ENCODE measurements at places on chromosomes 6 and 20. TPM values are rescaled to one million over a fixed set of nuclear protein-coding genes. Genes with fewer than 3 reads are reported as not detected.
A peak's percentile ranks its signal among the peaks of the same experiment; 100 is the strongest.

PACSIN1 gene
- total RNA-seq, result not detected

- no peak for DNase-seq
These were observed 76.0 kb upstream of the NNAT start for GRCh38 chr20:37445041-37445440.

NR2E1 gene
- total RNA-seq, result not detected

DNA sequence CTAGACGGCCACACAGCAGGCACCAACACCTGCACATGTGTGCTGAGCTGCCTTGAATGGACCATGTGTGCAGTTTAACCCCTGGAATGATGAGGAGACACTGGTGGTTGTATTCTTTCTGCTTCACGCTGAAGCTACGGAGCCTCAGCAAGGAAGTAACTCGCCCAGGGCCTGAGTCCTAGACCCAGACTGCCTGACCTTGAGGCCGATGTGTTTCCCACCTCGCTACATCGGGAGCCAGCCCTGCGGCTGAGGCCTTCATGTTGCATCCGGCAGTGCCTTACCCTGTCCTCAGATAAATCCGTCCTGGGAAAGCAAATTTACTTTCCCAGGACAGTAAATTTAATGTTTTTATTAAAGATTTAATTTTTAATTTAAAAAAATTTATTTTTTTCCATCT lies 110.0 kb upstream of the MTHFD1L start:
- no peak for DNase-seq

HSPA1L gene
- total RNA-seq, result 2.0 TPM

CNKSR3 gene
- 23.0 TPM for total RNA-seq

- DNase-seq, result no peak
These were observed 24.0 kb downstream of the SLC2A12 start for GRCh38 chr6:134028438-134028837.

TAGAP gene
- not detected for total RNA-seq

DNA sequence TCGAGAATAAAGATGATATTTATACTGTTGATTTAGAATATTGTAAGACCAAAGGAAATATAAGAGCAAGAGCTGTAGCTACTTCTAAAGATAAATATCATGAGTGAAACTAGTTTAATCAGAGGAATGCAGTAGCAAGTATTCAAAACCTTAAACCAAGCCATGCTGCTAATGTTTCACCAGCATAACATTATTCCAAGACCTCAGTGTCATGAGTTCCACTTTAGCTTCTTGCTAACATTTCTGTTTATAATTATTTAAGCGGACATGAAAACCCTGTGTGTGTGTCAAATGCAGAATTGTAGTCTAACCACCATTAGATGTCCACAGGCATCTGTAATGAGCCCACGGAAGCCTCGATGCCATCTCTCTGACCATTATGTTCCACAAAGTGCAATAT lies 752.6 kb upstream of the MARCKS start:
- DNase-seq, result no peak

SLC17A3 gene
- total RNA-seq, result 29.5 TPM

DNA sequence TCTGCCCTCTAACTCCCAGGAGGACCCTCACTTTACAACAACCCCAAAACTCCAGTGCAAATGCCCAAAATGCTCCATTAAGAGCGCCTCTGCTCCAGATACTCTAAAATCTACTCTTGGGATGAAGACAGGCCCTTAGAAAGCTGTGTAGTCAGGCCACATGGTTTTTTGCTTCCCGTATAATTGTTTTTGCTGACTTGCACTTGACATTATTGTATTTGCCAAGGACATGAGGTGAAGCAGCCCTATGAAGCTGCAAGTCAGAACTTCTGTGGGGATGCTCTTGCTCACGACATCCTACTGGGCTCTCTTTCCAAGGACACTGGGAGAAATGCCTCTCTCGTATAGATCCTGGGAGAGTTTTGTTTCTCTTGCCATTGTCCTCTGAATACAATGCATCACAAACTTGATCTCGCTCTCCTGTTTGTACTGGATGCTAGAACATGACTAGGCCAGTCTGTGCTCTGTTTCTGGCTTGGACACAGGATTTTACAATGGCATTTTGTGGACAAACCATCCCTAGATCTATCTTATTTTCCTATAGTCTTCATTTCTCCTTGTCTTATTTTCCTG lies 177.2 kb upstream of the DTNBP1 start:
- no peak for DNase-seq

PHACTR1 gene
- total RNA-seq, result not detected

HSPA12B gene
- total RNA-seq, result not detected

GRCh38 chr6:66735106-66735890 lies 1028.3 kb upstream of the EYS start:
- no peak for DNase-seq

DNA sequence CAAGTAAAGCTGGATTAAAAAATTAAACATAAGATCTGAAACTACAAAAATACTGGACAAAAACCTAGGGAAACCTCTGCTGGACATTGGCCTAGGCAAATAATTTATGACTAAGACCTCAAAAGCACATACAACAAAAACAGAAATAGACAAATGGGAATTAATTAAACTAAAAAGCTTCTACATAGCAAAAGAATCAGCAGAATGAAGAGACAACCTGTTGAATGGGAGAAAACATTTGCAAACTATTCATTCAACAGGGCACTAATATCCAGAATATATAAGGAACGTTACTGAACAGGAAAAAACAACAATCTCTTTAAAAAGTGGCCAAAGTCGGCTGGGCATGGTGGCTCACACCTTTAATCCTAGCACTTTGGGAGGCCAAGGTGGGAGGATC lies 6.8 kb upstream of the GINM1 start:
- DNase-seq, result no peak

DNA sequence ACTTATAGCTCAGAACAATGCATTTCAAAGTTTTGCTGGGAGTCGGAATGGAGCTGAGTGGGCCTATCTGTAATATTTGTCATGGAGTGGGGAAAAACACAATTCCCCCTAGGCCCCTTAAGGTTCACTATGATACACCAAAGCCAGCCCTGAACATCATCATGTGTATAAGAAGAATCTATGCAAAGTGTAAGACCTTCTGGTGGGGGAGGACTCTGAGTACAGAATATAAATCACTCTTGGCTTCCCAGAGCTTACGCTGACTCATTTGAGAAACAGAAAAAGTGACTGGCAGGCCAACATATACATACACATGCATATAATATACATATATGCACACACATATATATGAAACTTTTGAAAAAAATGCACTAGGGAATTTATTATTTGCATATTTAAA lies 54.1 kb upstream of the UBR2 start:
- no peak for DNase-seq

SNX9 gene
- 26.4 TPM for total RNA-seq

DNA sequence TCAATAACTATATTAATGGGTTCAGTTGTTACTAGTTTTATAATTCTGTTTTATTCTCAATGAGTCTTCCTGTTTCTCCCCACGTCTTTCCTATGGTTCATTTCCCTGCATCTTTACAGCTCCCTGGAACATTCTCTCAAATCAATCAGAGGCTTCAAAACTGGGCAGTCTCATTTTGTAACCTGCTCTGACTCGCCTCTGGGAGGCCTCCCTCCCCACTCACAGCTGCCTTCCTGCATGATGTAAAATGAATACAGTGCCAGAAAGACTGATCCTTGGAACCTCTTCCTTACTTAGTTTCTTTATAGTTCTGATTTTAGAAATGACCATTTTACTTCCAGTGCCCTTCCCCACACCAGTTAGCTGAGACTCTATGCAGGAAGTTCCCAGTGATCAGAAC lies 103.9 kb downstream of the ESR1 start:
- DNase-seq, result no peak

PDE10A gene
- 0.32 TPM for total RNA-seq

DNA sequence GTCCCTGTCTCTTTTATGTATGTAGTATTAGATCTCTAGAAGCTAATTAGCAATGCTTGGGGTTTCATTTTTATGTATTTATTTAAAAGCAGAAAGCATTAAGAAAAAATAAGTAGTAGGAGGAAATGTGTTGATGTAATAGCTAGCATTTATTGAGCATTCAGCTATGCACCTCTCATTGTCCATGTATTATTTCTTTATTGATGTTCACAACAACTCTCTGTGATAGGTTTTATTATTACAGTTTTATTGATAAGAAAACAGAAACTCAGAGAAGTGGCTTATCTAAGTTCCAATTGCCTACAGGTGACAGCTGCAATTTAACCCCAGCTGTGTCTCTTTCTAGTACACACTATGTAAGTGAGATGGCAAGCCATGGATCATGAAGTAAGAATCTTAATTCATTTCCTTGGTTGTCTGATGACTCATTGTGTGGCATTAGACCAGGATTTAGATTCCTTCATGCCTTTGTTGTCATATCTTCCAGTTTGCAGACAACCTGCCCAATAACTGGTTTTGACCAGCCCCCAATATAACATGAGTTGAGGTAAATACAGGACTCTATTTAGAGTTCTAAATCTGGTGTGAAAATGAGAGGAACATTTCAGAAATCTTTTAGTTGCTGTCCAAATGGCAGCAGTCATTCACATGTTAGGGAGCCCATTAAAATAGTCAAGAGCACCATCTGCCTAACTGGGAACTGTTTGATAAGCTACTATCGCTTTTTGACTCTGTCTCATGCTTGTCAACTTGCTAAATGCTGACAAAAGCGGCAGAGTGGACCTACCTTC lies 170.8 kb upstream of the PHACTR1 start:
- DNase-seq, result peak; percentile 71

- no peak for DNase-seq
These were observed 2.9 kb downstream of the TFAP2C start for GRCh38 chr20:56631990-56632327.

INSM1 gene
- not detected for total RNA-seq

GRCh38 chr6:83292900-83293843 lies 100.0 kb downstream of the RWDD2A start:
- no peak for DNase-seq

- no peak for DNase-seq
These were observed 327.1 kb downstream of the ARHGAP18 start for GRCh38 chr6:129382916-129383315.

SCUBE3 gene
- not detected for total RNA-seq

DNA sequence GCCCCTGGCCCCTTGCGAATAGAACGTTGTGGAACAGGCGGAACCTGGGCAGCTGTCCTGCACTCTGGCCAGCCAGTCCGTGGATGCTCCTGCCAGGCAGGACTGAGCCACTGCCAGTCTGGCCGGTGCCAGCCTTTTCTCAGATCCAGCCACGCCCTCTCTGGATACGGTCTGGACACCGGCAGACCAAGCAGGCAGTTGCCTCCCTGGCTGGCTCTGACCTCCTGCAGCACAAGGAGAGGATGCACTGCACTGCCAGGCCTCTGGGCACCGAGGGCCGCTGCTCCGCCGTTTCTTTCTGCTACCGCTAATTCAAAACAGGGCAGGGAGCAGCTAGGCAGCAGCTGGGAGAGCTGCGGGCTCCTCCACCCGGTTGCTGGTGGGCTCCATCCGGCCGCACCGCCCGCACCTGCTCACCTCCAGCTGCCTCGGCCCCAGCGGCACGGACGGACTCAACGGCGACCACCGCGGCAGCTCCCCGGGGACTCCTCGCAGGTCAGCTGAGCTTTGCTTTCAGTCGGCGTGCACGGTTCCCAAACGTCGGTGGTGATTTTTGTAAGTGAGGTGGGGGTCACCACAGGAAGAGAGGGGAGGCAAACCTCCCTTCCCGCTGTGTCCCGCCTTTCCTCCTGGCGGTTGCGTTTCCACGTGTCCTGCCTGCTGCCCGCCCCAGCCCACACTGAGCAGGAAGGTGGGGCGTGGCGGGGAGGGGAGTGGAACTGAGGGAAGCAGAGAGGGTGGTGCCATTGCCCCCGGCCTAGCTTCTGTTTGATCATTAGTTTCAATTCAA lies 30.3 kb upstream of the AFDN start:
- no peak for DNase-seq

DNA sequence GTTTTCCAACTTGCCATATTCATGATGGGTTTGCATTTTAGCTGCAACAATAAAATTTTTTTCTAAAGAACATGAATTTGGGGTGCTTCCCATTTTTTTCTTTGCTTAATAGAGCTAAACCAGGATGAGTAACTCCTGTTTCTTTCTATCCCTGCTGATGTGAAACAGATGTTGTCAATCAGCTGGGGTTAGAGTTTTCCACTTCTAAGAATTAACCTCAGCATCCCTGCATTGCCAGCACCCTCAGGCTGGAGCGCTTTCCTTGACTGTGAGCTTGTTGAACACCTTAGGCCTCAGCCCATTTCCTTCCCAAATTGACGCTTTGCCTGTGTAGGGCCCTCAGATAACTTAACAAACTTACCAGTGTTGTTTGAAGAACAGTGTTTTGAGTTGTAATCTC lies 74.5 kb downstream of the PTPN1 start:
- DNase-seq, result no peak

SYCP2L gene
- 0.37 TPM for total RNA-seq

TEAD3 gene
- 5.6 TPM for total RNA-seq

- no peak for DNase-seq
These were observed 52.0 kb downstream of the PRDM1 start for GRCh38 chr6:106138151-106138550.

DNA sequence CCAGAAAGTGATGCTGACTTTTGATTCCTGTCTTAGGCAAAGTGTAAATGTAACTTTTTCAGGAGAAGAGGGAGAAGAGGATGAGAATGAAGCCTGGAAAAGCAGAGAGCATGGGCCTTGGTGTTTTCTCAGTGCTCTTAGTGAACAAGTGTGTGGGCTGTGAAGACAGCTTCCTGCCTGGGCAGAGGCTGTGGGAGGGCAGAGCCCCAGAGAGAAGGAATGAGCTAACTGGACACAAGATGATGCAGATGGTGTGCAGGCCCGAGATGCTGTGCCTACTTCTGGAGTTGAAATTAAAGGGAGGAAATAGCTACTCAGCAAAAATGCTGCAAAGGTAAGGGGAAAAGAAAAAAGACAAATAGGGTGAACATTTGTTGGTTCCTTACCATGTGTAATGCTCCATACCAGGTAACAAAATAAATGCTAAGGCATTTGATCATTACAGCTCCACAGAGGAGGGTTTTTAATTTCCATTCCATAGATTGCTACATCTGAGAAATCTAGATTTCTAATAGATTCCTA lies 87.0 kb upstream of the CEP162 start:
- no peak for DNase-seq

CD40 gene
- 24.1 TPM for total RNA-seq

All from Caki2 (cell line).